ENCODE measurements at places on chromosomes 6 and 20. TPM values are rescaled to one million over a fixed set of nuclear protein-coding genes. Genes with fewer than 3 reads are reported as not detected.
A peak's percentile ranks its signal among the peaks of the same experiment; 100 is the strongest.

- H3K27ac ChIP-seq = no peak overlapping the region
- no peaks in the 10 kb centered on the region for H3K36me3 ChIP-seq
- no peaks in the 10 kb centered on the region for H3K27me3 ChIP-seq
- H3K4me1 ChIP-seq = no peaks in the 10 kb centered on the region
Observed at GRCh38 chr20:8722277-8722928, 346.5 kb upstream of the PLCB4 start.

DNA sequence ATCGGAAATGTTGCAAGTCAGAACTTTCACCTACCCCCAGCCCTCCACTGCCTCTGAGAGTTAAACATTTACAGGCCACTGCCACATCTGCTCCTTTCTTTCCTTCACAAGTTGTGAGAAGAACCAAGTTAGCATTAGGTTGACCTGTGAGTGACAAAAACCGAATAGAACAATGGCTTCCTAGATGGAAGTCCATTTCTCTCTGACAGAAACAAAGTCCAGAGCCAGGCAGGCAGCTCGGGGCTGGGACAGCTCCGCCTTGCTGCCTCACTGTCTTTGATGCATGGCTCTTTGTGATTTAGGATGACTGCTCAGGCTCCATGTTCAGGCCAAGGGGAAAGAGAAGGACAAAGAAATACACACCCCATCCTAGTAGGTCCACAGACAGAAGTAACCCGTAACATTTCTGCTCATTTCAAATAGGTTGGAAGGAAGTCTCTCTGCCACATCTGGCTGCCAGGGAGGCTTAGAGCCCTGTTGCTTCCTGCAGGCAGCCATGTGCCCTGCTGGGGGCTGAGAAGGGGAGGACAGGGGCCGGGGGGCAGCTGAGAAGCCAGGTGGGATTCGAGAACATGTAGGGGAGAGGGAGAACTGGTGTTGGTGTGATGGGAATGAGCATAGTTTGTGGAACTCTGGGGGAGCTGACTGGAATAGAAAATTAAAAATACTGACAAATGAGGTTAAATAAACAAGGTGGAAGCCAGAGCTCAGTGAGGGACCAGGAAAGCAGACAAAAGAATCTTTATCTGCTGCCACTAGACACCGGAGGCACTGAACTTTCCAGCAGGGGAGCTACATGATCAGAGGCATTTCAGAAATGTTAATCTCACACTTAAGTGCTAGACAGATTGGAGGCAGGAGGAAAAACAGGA is 19.5 kb upstream of the IER3 start:
- H3K27me3 ChIP-seq = no peaks in the 10 kb centered on the region
- no peak for DNase-seq
- peaks cover 59% of the 10 kb centered on the region for H3K4me1 ChIP-seq
- H3K27ac ChIP-seq = peak overlapping the region; percentile 86

DNA sequence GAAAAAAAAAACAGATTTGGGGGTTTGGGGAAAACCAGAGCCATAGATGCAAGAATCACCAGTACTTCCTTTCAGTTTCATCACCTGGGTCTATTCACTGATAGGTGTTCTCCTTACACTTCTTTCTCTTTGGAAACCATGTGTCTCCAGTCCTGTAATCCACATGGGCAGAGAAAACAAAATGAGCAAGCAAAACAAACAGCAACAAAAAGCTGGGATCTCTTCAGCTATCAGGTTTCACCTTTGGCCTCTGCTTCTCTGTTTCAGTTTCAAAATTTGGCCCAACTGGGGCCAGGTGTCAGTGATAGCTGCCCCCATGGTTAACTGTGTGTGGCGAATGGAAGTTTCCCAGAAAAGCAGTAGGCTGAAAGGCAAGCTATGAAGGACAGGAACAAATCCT is 220.0 kb upstream of the THBS2 start:
- no peak for DNase-seq
- no peaks in the 10 kb centered on the region for H3K4me1 ChIP-seq
- no peaks in the 10 kb centered on the region for H3K27me3 ChIP-seq
- H3K4me3 ChIP-seq = no peak overlapping the region
- no peak overlapping the region for H3K27ac ChIP-seq

- no peak overlapping the region for H3K27ac ChIP-seq
- no peaks in the 10 kb centered on the region for H3K4me1 ChIP-seq
- H3K4me3 ChIP-seq = no peak overlapping the region
- H3K36me3 ChIP-seq = no peaks in the 10 kb centered on the region
Observed at GRCh38 chr6:74404366-74404765, 708.4 kb downstream of the CD109 start.

DNA sequence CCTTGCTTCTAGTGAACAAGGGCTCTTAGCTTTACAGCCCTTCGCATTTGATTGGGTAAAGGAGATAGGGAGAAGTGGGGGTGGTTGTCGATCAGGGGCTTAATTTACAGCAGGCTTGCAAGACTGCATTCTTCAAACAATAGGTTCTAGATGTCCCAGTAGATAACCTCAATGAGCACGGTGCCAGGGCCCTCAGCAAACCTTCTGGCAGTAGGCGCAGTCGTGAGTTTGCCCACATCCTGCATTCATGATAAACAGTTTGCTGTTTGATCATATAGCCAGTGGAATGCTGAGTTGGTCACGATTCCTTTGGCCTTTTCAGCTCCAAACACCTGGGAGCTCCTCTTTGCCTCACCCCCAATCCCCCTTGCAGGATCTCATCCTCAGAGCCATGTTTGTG is 27.5 kb downstream of the SUN5 start:
- H3K27ac ChIP-seq = no peak overlapping the region
- H3K4me3 ChIP-seq = no peak overlapping the region
- no peaks in the 10 kb centered on the region for H3K36me3 ChIP-seq
- no peak for DNase-seq

- H3K36me3 ChIP-seq = peaks cover under 1% of the 10 kb centered on the region
- H3K4me3 ChIP-seq = no peak overlapping the region
- no peak for DNase-seq
Observed at GRCh38 chr6:35922139-35922554, 1.2 kb upstream of the SRPK1 start.

DNA sequence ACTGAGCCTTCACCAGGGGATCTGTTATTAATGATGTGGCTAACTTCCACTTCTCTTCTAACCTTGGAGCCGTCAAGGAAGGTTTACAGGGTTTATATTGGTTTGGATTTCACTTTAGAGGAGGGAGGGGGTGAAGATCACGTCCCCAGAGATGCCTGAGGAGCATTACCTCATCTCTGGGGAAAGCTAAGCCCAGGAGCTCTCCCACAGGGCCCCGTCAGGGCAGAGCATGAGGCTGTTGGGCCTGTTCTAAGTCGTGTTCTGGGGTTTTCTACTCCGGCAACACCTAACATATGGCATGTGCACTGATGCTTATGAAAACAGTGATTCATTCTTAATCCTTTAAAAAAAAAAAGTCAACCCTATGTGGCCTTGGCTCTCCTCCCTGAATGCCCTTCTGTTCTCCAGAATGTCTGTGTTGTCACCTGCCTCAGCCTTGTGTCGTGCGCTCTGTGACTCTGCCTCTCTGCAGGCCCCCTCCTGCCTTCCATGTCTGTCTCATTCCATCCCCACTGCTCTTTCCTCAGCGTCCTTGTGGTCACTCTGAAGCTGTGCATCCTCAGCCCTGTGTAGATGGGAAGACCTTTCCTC is 97.4 kb upstream of the JARID2 start:
- peak overlapping the region; percentile 32 for H3K27ac ChIP-seq
- H3K4me1 ChIP-seq = peaks cover 12% of the 10 kb centered on the region
- H3K36me3 ChIP-seq = no peaks in the 10 kb centered on the region
- DNase-seq = peak; percentile 32

DNA sequence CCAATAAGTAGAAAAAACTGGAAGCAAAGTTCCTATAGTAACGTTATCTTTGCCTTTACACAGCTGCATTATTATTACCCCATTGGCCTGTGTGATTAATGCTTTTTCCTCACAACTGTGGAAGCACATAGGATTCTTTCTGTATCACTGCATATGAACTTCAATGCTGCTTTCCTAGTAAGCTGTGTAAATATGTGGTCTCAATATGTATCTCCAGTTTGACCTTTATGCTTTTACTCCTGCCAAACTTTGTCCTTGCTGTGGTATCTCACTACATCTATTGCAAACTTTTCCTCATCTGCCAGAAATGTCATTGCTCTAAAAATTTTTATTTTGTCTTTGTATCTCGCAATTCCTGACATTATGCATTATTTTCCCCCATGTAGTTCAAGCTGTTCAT is 168.6 kb downstream of the ZFAND3 start:
- no peak overlapping the region for H3K27ac ChIP-seq
- peaks cover 28% of the 10 kb centered on the region for H3K4me1 ChIP-seq
- no peaks in the 10 kb centered on the region for H3K36me3 ChIP-seq
- H3K4me3 ChIP-seq = no peak overlapping the region

TRIM10 gene
- polyA plus RNA-seq = not detected

HMGCLL1 gene
- polyA plus RNA-seq = 0.04 TPM

TNXB gene
- polyA plus RNA-seq = 0.06 TPM

FNDC11 gene
- polyA plus RNA-seq = 0.48 TPM

Measured in keratinocyte (primary cell).